Chondrocyte (in vitro differentiated cells): ENCODE measurements at places on chromosomes 16 and 17.

DNA sequence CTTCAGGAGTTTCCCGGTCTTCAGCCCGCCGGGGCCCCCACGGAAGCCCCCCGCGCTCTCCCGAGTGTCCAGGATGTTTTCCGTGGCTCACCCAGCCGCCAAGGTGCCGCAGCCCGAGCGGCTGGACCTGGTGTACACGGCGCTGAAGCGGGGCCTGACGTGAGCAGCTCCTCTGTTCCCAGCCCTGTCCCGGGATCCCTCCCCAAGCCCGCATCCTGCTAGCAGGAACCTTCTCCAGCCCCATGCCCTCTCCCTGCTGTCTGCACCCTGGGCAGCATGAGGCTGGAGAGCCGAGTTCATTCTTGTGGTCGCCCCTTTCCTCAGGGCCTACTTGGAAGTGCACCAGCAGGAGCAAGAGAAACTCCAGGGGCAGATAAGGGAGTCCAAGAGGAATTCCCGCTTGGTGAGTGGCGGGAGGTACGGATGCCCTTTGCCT is 10.1 kb downstream of the RIPOR1 start:
- DNase-seq: no peak

DNA sequence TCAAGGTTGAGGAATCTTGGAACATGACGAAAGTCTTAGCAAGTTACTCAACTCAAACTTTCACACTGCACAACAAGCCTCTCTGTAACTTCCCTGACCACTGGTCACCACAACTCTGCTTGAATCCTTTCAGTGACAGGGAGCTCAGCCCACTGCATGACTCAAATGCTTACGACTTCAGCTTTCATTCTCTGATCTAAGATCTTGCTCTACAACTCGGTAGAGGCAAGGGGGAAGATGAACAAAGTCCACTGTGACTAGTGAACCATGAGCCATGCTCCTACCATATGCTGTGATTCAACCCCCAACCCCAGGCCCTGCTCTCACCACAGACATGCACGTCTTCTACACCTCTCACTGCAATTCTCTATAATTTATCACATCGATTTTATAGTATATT is 160.9 kb downstream of the SLC39A11 start:
- DNase-seq: no peak

DNA sequence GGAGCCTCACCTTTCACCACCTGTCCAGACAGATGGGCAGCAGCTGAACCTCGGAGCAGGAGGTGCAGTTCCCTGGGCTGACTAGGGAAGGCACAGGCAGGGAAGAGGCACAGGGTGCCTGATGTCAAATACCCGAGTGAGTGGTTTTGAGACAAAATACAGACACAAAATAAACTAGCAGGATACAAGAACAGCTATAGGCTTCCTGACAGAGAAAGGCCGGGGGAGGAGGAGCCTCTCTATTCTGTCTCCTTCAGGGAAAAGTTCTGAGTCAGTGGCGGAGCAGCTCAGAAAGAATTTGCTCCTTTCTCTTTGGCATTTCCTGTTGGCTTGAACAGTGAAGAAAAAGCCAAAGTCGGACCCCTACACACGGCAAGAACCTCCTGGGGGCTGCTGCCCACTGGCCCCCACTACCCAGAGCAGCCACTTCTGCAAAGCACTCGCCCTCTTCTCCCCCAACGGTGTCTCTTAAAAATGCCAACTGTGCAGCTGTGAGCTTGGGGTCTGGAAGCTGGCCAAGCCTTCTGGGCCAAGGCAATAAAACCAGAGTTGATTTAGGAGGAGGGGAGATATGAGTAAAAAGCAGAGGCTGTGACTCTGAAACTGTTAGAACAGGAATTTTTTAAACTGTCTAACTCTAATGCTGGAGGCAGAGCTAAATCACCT is 14.4 kb upstream of the FAAP100 start:
- no peak for DNase-seq

- peak; percentile 65 for DNase-seq
Measured at GRCh38 chr16:88049561-88050545, 98.6 kb downstream of the BANP start.

GRCh38 chr16:85923153-85924021 is 24.4 kb downstream of the IRF8 start:
- DNase-seq: peak; percentile 58

DNA sequence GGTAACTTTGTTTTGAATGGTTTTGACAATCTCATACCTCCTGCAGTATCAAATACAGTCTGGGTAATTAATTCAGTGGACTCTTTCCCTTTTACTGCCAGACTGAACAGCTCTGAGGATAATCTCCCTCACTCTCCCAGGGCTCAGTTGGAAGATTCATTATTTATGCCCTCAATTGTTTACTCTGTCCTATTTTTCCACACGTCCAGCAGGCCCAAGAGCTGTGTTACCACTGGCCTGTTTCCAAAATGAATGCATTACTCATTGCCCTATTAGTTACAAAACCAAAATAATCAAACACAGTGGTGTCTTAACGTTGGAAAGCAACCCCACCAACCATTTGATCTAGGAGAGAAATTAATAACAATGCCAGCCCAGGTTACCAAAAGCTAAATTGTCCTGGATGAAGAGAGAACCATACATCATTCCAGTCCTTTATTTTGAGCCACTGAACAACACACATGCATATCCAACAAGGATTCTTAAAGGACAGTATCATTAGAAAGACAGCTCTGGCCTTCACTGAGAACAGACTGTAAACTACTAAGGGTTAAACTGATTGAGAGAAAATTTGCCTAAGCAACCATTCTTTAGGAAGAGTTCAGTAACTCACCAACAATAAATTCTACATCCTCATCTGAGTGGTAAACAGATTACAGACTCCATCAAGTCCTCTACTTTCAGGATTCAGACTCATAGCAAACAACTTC is 34.5 kb downstream of the FAM222B start:
- DNase-seq: no peak

- DNase-seq: no peak
Measured at GRCh38 chr16:24850289-24850938, 4.7 kb downstream of the SLC5A11 start.

DNA sequence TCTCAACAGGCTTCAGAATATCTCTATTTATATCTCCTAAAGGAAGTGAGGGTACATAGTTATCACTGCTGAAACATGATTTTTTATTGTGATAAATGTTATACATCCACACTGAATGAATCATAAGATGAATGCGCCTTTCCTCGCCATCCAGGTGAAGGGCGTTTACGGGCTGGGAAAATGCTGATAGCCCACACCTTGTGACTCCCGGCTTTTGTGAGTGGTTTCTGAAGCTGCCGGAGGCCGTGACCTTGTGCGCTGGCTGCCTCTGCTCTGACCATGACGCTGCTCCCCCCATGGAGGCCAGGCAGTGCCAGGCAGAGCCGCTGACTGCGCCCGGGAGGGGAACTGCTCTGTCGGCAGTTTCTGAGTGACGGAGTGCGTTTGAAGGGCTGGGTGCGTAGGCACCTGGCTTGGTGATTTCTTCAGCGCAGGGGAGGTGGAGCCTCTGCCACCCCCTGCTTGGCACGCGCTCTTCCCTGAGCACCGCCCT is 97.2 kb downstream of the RAP1GAP2 start:
- DNase-seq: no peak

DNA sequence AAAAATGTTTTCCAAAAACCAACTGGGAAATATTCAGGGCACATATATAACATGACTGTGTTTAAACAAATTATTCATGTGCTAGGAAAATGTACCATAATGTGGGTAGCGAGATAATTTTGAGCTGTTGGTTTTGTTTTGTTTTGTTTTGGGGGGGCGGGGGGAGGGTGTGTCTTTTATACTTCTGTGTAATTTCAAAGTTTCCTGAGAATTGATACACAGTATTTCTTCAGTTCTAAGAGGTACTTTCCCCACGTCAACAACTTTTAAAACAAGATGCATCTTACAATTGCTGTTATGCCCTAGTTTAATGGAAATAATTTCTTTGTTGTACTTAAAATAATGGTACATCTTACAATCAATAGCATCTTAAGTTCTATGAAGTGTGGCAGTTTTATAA is 99.7 kb upstream of the RPRML start:
- no peak for DNase-seq

DNA sequence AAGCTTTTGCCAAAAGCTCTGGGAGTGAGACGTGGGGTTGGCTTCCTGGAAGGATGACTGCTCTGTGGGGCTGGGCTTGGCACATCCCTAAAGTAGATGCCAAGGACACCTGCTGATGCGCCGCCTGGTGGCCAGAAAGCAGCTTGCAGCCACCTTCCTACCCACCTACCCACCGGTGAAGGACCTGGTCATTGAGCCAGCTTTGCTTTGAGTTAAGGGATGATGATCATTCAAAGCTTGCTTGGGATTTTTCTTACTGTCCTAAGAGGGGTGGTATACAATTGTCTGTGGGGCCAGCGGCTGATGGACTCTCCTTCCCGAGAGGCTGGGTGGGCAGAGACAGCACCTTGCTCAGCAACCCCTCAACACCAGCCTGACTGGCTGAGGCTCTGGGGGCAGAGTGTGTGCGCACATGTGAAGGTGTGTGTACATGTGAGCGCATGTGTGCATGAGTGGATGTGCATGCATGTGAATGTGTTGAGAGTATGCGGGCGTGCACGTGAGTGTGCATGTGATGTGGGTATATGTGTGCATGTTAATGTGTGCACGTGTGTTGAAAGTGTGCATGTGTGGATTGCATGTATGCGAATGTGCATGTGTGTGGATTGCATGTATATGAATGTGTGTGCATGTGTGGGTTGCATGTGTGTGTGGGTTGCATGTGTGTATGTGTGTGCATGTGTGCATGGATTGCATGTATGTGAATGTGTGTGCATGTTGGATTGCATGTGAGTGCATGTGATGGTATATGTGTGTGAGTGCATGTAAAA is 18.6 kb downstream of the C1QTNF1 start:
- peak; percentile 70 for DNase-seq

- no peak for DNase-seq
Measured at GRCh38 chr17:72369366-72369765, 248.5 kb downstream of the SOX9 start.

- DNase-seq: no peak
Measured at GRCh38 chr16:6112700-6113099, 1015.1 kb upstream of the EEF2KMT start.

GRCh38 chr17:69268543-69269014 is 40.0 kb upstream of the ABCA10 start:
- DNase-seq: no peak

GRCh38 chr17:30554839-30555751 is 77.9 kb downstream of the GOSR1 start:
- DNase-seq: peak; percentile 85

- peak; percentile 30 for DNase-seq
Measured at GRCh38 chr16:5001571-5001970, 32.2 kb downstream of the NAGPA start.

DNA sequence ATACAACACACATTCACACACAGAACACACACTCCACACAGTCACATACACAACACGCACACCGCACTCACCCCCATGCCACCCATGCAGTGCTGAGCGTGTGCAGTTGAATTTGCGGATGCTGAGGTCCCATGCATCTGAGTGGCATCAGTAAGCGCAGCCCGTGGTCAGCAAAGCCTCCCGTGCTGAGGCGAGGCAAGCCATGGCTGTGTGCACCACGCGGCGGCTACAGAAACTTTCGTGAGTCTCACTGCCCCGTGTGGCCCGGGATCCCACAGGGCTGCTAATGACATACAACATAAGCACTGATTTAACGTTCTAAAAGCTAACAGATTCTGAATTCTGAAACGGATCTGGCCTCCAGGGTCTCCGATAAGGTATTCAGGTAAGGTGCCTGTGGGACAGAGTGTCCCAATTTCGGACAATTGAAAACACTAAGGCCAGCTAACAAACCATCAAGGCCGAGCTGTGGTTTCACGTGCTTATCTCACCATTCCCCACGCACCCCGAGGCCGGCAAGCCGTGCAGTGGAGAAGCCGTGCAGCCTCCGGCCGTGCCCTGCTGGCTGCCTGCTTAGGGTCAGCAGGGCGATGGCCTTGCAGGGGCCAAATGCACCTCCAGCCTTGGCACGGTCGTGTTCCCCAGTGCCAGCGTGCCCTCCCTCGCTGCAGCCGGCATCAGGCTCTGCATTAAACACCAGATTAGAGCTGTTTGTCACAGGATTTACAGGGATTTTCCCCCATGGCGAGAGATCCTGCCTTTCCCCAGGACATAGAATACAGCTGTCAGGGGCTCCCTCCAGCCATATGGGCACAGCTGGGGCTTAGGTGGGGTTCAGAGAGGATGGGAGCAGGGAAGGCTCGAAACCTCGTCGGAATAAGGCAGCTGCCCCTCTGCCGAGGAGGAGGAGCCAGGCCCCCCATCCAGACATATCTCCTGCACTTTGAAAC is 191.7 kb downstream of the C16orf95 start:
- no peak for DNase-seq

DNA sequence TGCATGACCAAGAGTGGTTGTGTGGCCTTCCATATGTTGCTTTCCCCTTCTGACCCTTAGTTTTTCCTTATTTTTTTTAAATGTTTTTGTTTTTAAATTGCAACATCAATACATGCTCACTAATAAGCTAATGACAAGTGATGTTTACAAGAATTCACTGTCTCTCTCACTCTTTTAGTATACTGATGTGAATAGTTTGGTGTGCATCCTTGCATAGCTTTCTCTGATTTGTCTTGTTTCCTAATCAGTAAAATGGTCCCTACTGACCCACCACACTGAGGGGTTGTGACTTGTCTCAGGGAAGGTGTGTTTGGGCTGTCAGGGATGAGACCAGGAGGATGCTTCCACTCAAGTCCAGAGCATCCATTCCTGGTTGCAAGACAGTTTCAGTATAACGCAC is 26.0 kb downstream of the CIITA start:
- no peak for DNase-seq

- no peak for DNase-seq
Measured at GRCh38 chr16:19377864-19378263, 39.8 kb upstream of the TMC5 start.

DNA sequence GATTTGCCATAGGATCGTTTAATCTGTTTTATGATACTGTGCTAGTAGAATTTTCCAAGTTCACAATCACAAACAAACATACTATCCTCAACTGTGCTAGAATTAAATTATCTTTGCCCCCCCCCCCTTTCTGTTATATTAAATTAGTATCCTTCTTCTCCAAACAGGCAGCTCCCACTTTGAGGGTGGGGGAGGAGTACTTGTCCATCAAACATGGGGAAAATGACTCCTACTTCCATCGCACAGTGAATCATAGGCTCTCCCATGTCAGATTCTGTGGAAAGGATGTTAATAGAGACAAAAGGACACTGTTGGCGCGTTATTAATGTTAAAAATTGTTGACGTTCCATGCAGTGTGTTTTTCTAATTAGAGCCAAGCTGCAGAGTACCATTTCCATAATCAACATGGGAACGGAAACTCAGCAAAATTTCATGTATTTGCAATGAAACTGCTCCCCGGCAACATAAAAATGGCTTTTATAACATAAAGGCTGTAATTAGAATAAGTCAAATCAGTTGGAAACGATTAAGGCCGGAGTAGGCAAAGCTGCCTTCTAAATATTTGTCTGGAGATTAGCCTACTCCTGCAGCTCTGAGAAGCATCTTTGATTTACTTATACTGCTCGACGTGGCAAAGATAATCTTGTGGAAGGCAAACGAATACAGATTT is 104.6 kb downstream of the RBFOX1 start:
- DNase-seq: no peak

DNA sequence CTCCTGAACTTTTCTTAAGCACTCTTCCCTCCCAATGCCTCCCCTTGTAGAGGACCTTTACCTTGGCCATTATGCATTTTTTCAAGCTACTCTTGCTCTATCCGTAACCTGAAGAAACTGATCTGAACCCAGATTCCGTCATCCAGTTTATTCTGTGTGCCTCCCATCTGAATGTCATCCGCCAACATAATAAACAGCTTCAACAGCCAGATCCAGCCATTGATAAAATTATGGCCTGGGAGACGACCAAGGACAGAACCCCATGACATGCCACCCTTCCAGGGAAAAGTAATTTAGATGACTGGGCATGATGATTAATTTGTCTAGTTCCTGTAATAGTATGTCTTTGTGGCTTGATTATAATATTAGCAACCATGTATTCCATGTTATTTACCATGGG is 41.9 kb downstream of the KATNIP start:
- DNase-seq: no peak
